ENCODE measurements at places on chromosomes 2 and 18. TPM values are rescaled to one million over a fixed set of nuclear protein-coding genes. Genes with fewer than 3 reads are reported as not detected.

- no peak for DNase-seq
These were observed 95.2 kb downstream of the TFCP2L1 start for GRCh38 chr2:121189661-121190381.

DNA sequence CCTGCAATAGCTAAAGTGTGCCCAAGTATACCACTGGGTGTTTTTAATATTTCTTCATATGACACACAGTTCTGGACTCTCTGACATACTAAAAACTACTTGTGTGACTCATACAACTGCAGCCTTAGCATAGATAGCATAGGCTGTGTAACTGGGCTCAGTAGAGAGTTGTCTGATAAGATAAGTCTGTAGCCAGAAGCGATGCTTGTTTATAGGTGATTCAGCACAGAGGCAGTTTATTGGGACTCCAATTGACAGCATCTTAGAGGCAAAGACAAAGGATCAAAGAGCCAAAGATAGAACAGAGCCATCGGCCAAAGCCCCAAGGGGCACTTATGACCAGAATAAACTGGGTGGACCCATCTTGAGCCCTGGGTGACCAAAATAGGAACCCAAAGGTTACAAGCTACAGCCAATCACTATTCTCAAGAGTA, 42.3 kb downstream of the AAK1 start:
- DNase-seq: no peak

DNA sequence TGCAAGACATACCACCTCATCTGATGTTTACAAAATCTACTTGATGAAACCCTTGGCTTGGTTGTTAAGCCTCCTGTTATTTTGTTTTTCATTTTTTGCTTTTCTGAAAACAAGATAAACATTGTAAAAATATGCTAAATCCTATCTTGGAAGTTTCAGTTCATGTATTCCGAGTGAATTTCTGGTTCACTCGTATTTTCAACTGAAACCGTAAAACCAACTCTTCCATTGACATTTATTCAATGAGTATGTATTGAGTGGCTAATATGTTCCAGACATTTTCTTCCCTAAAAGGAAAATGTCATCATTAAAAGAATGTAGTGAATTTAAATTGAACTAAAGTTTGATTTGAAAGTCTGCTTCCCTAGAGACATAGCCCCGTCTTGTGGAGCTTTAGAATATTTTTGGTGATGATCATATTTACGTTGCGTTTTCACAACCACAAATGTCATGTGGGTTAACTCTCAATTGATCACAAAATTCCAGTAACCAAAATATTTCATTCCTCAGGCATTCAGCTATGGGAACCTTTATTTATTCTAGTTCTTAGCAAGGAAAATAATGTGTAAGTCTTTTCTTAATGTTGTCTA, 204.2 kb downstream of the MBD2 start:
- DNase-seq: no peak

DNA sequence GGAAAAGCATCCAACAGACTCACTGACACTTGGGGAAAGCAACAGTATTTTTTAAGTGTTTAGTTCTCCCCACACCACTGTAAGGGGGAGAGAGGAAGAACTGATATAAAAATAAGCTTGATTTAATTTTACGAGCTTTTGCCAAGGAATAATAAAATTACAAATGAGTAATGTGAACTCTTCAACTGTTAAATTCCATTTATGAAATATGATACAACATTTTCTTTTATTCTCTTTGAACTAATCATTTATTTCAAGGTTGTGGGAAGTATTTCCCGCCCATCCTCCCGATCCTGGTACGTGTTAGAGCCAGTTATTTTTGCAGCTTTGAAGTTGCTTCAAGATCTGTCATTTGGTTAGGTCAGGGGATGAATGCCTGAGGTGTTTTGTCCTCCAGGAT, 35.2 kb downstream of the WDPCP start:
- DNase-seq: no peak

- no peak for DNase-seq
These were observed 338.4 kb upstream of the SLC39A10 start for GRCh38 chr2:195318440-195319111.

DNA sequence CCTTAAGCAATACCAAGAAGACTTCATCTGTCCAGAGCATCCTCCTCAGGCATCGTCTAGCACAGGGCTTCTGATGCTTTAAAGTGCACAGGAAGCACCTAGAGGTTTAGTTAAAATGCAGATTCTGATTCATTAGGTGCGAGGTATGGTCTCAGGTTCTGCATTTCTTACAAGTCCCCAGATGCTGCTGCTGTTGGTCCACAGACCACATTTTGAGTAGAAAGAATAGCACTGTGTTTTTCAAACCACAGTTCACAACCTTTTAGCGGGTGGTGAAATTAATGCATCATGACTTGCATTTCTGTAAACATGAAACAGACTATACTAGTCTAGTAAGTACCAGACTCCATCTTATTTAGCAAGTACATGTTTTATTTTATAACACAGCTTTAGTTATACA, 134.6 kb downstream of the TMEFF2 start:
- no peak for DNase-seq

GRCh38 chr2:72008608-72009007, 139.1 kb downstream of the CYP26B1 start:
- no peak for DNase-seq

- no peak for DNase-seq
These were observed 138.8 kb downstream of the CNTNAP5 start for GRCh38 chr2:124163840-124164239.

GRCh38 chr2:176729706-176730569, 460.7 kb downstream of the MTX2 start:
- DNase-seq: peak; percentile 21

DNA sequence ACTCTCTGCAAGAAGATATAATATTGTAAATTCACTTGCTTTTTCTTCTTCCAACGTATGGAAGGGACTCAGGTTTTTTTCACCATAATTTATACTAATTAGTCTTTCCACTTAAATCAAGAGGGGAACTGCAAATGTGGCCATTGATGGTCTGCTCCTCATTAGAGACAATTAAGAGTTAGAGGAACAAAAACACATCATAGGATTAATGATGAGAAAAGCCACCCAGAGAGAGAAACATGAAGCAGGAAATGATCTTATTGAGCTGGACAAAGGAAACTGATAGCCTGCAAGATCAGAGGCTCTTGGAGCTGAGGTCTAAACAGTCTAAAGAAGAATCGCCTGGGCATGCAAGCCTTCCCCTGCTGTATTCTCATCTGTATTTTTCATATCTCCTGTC, 151.2 kb upstream of the NRP2 start:
- DNase-seq: no peak

DNA sequence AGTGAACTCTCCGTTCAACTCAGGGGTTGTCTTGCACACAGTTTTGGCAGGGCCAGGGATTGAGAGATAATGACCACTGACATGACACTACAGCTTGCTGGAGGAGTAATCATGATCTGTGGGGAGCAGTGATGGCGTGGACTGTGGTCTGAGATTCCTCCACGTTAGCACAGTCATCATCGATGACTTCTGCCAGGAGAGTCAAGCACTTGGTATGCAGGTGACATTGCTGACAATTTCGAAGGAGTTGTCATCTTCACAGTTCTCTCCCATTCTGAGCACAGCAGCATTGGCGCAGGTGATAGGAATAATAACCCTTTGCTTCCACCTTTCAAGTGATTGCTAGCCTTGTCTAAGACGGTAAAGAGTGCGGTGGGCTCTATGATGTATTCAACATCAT, 79.8 kb downstream of the SGPP2 start:
- no peak for DNase-seq

- no peak for DNase-seq
These were observed 58.0 kb upstream of the TMEM247 start for GRCh38 chr2:46421361-46421760.

- DNase-seq: no peak
These were observed 322.2 kb downstream of the IRS1 start for GRCh38 chr2:226477221-226478108.

DNA sequence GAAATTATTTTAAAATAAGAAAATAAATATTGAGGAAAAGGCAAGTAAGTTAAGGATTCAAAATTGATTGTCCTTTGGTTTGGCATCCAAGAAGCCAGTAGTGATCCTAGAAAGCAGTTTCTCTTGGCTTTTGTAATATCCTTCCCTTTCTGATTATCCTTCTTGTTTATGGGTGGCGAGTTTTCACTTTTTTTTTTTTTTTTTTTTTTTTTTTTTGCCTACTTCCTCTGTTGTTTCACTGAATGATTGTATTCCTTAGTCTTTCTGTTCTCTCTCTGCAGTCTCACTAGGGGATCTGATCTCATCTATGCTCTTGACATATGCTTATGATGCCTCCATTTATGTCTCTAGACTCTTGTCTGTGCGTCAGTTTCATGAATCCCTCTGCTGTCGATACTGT, 4.2 kb downstream of the NAPG start:
- no peak for DNase-seq

GRCh38 chr2:72012886-72013574, 134.6 kb downstream of the CYP26B1 start:
- DNase-seq: no peak

DNA sequence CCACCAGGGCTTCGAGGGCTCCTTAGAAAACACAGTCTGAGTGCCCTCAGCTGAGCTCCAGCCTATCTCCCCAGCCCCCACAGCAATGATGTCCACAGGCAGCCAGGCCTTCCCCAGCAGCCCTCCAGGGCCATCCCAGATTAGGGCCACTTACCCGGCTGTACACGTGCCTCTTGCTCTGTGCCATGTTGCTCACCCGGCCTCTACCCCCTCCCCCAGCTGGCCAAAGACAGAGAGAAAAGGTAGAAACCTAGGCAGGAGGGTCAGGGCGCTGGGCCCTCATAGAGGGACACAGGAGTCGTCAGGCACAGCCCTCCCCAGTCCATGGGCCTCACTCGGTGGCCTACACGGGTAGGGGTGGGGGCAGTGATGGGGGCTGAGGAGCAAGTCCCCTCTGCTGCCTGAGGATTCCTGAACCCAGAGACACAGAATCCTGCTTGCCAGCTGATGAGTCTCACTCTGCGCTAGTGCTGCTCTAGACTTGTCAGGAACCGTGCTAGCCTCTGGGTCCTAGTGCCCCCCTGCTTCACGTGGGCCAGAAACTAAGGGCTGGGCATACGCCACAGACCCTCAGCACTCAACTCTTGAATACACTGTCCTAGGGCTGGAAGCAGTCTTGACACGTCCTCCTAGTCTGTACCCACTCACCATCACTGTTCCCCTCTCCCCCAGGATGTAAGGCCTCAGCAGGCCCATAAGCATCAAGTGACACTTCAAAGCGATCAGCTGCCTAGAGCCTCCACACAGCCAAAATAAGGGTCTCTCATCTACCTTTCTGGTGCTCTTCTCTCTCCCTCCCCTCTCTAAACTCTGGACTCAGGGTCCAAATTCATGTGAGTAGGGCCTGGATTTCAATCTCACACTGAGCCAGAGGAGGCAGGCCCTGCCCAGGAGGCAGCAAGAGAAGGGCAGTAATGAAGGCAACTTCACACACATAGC, at the start of gene DCTN1:
TSS of gene DCTN1 (minus strand) at position 461 of the 939 bp plus-strand sequence. CDS start at position 187, 274 bp downstream.
- peak; percentile 37 for DNase-seq

- DNase-seq: no peak
These were observed 65.8 kb upstream of the ALK start for GRCh38 chr2:29987146-29987545.

DNA sequence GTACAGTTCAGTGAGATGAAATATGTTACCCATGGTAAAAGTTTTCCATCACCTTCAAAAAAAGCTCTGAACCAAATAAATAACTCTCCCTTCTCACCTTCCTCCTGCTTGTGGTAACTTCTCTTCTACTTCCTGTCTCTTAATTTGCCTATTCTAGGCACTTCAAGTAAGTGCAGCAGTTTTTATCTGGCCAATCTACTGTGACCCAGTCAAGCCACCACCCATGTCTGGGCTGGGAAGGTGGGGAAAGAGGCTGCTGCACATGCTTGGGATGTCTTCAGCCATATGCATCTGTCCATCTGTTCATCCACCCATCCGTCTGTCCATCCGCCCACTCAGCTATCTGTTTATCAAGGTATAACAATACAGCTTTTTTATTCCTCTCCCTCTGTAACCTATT, 31.6 kb downstream of the ZNF532 start:
- DNase-seq: no peak

DNA sequence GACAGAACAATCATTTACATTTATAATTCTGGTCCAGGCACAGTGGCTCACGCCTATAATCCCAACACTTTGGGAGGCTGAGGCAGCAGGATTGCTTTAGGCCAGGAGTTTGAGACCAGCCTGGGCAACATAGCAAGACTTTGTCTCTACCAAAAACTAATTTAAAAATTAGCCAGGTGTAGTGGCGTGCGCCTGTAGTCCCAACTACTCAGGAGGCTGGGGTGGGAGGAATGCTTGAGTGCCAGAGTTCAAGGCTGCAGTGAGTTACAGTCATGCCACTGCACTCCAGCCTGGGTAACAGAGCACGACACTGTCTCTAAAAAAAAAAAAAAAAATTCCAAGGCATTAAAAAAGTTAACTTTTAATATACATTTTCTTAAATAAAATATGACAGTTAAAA, 88.1 kb downstream of the PLEKHM3 start:
- no peak for DNase-seq

- DNase-seq: peak; percentile 8
These were observed 573 bp downstream of the STAM2 start for GRCh38 chr2:152175012-152175367.

DNA sequence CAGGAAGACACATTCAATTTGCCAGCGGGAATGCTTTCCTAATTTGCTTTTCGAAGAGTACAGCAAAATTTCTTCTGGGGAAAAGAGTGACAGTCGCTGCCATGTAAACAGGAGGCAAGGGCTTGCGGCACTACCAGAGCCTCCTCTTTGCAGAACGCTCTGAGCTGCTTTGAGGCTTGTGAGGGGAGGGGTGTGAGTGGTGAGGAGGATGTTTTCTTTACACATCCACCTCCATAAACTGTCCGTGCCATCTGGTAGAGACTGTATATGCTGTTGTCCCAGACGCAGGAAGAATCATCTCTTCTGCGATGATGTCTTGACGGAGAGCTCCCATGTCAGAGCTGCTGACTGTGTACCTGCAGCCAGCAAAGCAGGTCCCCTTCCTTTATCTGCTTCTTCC, 138.0 kb downstream of the SOCS6 start:
- no peak for DNase-seq

DNA sequence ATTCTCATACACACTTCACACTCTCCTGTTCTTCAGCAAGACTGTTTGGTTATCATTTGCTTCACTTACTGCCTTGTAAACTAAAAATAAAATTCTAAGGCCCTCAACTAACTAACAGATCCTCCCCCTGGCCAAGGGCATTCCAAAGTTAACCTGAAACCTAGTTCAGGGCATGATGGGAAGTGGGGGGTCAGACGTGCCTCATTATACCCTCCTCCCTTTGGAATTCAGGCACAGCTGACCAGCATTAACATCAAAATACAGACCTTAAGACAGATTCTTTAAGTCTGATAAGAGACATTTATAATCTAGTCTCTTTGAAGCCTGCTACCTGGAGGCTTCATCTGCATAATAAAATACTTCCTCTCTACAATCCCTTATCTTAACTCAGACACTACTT, 221.0 kb downstream of the NOL4 start:
- DNase-seq: no peak

RNF103 gene
- 72.5 TPM for total RNA-seq

TMEM237 gene
- total RNA-seq: 18.6 TPM

FAM110C gene
- 0.84 TPM for total RNA-seq

PDCD1 gene
- total RNA-seq: not detected

LYG2 gene
- total RNA-seq: not detected

CCDC178 gene
- total RNA-seq: 0.78 TPM

SRD5A2 gene
- total RNA-seq: not detected

CPLX4 gene
- not detected for total RNA-seq

SCN3A gene
- 2.2 TPM for total RNA-seq

PLCL1 gene
- total RNA-seq: 7.8 TPM

CROCC2 gene
- not detected for total RNA-seq

CCDC148 gene
- total RNA-seq: 2.0 TPM
